ENCODE measurements at places on chromosomes 5 and 9.

- DNase-seq: no peak
Measured at GRCh38 chr5:163760498-163760897, 255.1 kb downstream of the MAT2B start.

GRCh38 chr9:113580041-113580953, 116.8 kb downstream of the RGS3 start:
- no peak for DNase-seq

DNA sequence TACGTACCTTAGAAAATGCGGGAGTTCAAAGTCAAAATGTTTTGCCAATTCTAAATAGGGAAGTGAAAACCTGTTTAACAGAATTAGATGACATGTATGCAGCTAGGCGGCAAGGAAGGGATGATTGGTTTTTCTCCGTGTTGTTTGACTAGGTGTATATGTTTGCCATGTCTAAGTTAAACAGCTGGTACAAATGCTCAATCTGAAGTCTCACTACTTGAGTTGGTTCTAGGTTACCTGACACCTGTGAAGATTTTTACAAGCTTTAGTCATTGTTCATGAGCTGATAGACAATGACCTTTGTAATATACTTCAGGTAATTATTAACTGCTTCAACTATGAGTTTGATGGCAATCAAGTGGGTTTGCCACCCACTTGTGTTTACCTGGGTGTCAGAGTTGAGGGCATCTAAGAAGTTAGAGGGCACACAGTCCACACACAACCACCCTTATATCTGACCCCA, 74.3 kb downstream of the SLC44A1 start:
- DNase-seq: no peak

DNA sequence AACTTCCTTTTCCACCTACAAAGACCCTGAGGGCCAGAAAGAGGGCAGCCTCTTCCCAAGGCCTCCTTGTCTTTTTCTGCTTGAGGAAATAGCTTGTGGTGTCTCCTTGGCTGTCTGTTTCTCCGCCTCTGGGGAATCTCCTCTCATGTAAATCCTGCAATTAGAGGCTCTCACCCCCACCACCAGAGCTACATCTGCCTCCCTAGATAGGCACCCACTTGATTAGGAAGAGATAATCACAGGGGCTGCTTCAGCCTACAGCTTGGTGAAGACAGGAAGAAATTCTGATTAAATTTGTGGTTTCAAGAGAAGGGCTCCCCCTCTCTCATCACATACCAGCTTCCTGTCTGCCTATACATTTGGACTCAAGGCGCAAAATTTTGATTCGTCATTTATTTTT, 75.6 kb downstream of the TLR4 start:
- DNase-seq: no peak

DNA sequence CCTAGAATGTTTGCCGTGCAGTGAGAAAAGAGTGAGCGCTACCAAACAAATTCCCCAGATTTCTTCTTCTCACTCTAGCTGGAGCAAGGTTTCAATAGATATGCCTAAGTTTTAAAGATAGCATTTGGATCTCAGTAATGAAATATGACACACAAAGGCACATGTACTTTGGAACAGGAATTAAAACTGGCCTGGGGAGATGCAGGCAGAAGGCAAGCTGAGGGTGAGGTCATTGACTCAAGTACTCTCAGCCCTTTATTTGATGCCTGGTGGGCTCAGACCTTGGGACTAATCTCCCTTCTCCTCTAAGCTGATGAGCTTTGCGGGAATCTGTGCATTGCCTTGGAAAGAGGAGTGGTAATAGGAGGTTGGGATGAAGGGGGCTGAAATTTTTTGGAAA, 323.3 kb upstream of the SLC30A5 start:
- DNase-seq: no peak

Data from epithelial cell of proximal tubule (primary cell).